ENCODE measurements at places on chromosomes 7 and 10.

DNA sequence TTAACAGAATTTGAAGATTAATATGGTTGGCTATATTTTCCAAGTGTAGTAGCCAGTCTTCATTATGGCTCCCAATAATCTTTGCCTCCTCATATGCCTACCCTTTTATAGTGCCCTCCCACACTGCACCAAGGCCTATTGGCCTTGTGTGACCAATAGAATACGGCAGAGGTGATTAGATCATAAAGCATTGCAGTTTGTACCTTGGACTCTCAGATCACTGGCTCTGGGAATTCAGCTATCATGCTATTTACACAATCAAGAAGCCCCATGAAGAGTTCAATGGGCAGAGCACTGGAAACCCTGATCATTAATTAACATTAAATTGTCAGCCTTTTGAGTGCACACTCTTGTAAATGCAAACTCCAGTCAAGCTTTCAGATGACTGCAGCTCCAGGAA is 154.5 kb upstream of the MAGI2 start:
- no peak for DNase-seq

DNA sequence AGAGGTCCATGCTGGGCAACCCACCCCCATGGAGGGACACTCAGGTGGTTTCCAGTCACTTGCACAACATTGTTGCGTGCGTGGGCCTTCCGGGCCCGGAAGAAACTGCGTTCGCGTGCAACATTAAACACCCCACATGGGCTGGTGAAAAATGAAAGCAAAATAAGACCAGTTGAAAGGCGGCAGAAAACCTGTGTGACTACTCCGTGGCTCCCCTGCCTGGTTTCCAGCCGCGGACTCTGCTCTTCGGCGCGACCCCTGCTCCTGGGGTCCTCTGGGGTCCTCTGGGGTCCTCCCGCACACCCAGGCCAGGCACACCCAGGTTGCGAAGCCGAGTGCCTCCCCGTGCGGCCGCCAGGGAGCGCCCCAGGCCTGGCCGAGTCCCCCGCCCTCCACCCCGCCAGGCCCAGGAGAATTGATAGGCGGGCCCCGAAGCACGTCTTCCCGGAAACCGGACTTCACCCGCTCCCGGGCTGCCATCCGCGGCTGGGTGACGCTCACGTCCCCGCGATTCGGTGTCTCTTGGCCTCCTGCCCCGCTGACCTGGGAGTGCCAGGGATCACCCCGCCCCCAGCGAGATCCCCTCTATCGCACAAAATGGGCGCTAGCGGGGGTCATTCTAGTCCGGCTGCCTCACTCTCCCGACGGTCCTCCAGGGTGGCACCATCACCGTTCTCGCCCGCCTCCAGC is 1.9 kb upstream of the SH2D4B start:
- DNase-seq = no peak

- DNase-seq = no peak
Measured at GRCh38 chr10:15367296-15368085, 3.6 kb downstream of the FAM171A1 start.

DNA sequence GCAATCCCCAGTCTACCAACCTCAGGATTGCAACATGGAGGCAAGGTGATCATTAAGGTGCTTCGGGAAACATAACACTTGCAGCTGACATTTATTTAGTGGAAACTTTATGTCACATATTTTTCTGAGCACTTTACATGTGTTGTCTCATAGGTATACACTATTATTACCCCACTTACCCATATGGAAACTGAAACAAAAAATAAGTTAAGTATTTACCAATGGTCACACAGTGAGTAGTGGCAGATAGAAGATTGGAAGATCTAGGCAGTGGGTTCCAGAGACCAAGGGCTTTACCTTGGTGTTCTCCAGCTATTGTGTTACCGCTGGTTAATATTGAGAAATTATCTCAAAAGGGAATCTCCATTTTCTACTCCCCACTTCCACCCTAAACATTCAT is 1279.1 kb upstream of the SORCS1 start:
- no peak for DNase-seq

DNA sequence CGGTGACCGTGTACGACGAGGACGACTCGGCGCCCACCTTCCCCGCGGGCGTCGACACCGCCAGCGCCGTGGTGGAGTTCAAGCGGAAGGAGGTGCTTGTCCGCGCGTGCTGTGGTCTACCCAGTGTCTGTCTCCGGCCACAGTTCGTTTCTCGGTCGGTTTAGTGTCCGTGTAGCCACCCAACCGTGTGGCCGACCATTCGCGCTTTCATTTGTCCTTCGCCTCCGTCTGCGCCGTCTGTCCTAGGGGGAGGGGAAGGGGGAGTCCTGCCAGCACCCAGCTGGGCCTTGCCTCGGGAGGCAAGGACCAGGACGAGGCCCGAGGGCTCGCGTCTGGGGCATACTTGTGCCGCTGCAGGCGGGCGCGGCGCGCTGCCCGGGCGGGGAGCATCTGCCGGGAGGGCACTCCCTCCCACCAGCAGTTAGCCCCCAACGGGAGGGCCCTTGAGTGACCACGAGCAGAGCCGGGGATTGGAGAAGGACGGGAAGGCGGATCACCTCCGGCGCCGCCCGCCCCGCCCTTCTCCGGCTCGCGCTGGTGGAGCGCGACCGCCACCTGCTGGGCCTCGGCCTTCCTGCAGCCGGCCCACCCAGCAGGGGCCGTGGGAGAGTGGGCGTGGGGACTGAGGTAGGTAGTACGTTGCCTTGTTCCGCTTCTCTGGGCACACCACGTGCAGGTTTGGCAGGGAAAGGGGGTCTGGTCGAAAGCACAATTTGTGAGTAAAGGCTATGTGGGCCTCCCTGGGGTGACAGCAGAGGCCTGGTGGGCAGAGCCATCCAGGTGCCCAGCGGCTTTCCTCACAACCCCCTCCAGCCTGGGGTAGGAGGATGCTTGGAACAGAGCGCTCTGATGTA is 28.5 kb downstream of the RET start:
- DNase-seq = peak; percentile 51

- DNase-seq = no peak
Measured at GRCh38 chr7:127905021-127905420, 126.2 kb downstream of the LRRC4 start.
